NCI-H2107 (cell line): ENCODE measurements at places on chromosomes 3 and 15.

GRCh38 chr3:127815641-127816605, 6.4 kb downstream of the MGLL start:
- no peak for DNase-seq

DNA sequence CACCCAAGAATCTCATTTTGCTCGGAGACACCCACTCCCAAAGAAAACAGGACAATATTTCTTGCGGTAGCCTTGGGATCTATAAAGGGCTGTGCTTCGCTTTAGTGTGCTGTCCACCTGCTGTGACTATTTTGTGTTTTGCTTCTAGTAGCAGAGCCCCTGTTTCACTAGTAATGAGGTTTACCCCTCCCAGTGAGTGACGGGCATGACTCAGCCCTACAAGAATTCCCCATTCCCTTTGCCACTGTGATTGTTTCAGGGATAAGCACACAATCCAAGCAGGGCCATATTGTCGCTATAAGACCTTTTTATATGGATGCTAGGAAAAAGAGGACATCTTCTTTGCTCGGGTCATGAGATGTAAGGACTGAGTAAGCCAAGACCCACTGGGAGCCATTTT, 62.5 kb upstream of the FOXB1 start:
- no peak for DNase-seq

- DNase-seq = no peak
Measured at GRCh38 chr3:89908711-89909213, 801.3 kb downstream of the EPHA3 start.

- no peak for DNase-seq
Measured at GRCh38 chr15:91366111-91366510, 266.1 kb downstream of the SV2B start.

GRCh38 chr15:61880084-61880483, 180.2 kb downstream of the VPS13C start:
- DNase-seq = no peak

DNA sequence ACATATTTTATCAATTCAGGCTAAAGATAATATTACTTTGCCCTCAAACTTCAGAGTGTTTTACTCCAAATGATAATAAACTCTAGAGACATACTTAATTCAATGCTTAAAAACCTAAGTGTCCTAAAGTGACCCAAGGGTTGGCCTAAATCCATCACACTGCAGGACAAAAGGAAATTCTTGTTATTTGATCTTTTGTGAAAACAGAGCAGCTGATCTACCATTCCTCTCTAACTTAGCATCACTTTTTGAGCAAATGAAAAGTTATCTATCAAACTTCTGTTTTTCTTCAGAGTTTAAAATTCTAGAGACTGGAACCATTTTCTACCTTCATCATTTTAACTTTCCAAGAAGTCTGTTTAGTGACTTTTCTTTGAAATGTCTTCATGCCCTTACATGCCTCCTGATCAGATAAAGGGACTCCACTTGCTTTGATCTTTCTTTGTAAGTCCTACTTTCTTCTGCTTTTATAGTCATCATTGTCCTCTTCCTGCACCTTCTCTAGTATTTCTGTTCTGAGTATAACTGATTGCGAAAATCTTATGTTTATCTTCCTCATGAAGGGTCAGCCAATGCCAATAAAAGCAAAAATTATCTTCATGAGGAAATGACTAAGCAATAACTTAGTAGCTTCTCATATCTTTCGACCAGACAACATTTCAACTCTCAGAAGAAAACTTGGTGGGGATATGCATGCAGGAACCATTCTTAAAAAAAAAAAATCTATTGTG, 378.7 kb upstream of the TGFBR2 start:
- DNase-seq = no peak

GRCh38 chr3:32577174-32577573, 6.5 kb upstream of the DYNC1LI1 start:
- DNase-seq = no peak

GRCh38 chr15:66294932-66295235, 1.5 kb downstream of the DIS3L start:
- DNase-seq = no peak

DNA sequence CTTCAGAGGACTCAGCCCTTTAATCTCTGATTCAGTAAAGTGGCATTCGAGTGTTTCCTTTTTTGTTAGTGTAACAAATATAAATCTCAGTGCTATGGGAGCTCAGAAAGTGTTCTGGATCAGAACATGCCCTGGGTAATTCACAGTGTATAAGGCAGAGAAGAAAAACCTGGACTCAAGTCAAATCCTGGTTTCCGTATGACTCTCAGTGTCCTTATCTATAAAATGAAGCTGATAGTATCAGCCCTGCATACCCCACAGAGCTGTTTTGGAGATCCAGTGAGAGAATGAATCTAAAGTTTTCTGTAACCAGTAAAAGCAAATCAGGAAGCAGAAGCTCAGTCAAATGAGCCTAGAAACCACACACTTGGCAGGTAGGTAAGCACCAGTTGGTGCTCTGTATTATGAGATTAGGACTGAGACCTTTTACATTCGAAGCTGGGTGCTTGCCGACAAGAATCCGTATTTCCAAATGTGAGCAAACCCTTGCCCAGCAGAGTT, 67.2 kb downstream of the IL1RAP start:
- no peak for DNase-seq

GRCh38 chr3:72756900-72757299, 91.3 kb downstream of the SHQ1 start:
- DNase-seq = no peak

DNA sequence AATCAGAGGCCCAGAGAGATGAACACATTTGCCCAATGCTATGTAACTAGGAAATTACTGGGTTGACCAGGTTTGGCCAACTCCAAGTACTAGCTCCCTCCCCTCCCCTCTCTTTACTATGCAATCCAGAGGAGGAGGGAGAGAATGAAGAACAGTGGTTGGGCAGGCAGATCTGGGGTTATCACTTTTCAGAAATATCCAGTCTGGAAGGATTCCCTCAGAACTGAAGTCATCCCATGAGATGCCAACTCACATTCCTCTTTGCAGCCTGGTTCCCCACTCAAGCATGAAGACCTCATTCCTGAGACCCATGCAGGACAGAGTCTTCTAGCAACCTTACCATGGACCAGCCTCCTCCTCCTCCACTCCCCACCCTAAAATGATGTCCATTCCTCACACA, 201.1 kb downstream of the TLE3 start:
- DNase-seq = no peak

DNA sequence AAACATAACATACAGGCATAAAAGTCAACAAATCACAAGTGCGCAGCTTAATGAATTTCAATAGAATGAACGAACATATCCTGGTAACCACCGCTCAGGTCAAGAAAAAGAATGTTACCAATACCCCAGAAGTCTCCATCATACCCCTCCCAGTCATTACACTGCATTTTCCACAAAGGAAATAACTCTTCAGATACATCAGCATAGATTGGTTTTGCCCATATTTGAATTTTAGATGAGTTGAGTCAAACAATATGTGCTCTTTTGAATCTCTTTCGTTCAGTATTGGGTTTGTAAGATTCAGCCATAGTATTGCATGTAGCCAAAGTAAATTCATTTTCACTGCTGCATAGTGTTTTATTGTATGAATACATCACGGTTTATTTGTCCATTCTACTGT, 6.2 kb upstream of the RAB6B start:
- no peak for DNase-seq

DNA sequence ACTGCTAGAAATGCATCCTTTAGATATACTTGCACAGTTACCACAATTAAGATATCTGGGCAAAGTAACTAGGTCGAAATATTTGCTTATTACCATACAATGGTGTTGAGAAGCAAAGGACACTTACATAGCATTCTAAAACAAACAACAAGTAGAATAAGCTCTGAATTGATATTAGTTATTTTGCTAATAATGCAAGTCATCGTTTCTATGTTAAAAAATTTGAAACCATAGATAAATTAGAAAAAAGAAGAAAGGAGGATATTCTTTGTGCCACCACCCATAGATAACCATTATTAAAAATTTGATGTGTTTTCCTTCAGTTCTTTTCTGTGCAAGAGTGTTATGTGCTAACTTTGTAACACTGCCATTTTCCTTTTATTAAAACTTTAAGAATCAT, 435.3 kb downstream of the RBMS3 start:
- DNase-seq = no peak

DNA sequence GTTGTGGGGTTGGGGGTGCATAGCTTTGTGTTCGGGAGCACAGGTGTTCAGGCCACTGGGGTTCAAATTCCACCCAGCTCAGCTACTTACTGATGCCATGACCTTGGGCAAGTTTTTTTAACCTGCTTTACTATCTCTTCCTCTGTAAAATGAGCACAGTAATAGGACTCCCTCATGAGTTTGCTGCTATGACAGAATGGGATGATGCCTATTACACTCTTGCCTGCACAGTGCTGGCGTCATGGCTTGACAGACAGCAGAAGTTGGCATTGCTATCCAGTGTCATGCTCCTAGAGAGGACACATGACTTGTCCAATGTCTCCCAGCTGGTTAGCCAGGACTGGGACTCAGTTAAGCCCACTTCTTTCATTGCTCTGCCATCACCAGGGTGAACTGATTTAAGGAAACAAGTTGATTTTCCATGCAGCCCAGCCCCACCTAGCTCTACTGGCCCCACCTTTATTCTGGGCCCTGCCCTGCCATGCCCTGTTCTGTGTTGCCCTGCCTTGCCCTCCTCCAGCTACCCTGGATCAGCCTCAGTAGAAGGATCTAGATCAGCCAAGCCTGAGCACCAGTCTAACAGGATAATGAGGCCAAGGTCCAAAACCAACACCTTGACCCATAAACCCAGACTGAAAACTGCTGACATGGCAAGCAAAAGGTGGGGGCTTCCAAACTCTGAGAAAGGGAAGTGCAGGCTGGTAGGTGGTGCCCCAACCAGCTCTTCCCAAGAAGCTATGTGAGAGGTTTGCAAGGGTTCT, 155.8 kb upstream of the ATP11B start:
- DNase-seq = no peak

DNA sequence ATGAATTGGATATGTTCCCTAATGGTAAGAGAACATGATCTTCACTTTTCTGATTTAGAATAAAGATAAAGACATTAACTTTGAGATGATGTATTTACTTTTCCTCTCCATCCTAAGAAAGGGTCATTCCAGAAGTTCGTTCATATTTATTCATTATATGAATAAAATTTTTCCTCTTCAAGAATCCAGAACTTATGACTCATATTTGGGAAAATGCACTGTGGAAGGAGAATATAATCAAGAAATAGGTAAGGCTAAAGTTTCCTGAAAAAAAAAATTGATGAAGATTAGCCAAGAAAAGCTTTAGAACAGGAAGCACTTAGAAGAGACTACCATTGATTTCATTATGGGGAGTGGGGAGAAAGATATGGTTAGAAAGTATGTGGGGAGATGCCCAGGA, 36.5 kb upstream of the CBLB start:
- no peak for DNase-seq

DNA sequence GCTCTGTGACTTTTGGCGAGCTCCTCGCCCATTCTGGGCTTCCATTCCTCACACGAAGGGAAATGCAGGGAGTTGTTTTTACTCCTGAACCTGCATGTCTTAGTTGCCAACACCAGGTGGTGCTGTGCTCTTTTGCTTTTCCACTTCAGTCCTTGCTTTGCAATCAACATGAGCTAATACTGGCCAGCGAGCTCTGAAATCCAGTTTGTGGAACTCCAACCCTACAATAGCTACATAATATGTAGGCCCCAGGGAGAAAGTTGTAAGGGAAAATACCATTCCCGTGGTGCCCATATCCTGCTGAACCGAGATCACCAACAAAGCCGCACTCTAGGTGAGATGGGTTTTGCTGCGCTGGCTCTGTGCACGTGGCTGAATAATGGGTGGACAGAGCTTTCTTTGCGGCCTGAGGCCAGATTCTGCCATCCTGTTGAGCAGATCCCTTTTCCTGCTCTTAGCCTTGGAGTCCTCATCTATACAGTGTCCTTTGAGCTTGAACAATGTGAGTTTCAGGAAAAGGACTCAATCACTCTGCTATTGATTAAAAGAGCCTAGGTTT, 25.0 kb downstream of the LSM3 start:
- DNase-seq = no peak

DNA sequence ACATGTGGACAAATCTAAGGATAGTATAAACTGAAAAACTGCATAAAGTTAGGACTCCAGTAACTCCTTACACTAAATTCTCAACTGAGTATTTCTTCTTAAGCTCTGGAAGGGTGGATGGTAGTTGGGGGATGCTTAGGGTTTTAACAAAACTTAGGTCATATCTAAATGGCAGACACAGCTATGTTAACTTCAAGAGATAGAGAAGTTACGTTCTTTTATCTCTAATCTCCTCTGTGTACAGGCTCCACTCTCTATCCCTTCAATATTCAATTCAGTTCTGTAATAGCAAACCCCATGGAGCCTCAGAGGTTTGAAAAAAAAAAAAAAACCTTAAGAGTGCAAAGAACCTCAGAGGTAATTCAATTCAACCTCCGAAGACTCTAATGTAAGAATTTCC, 3.1 kb downstream of the CMTM6 start:
- DNase-seq = no peak

- DNase-seq = no peak
Measured at GRCh38 chr15:38691377-38691776, 126.8 kb upstream of the RASGRP1 start.

- no peak for DNase-seq
Measured at GRCh38 chr3:170565495-170565894, 20.4 kb downstream of the SLC7A14 start.

GRCh38 chr3:158991146-158991705, 189.4 kb downstream of the MFSD1 start:
- DNase-seq = no peak

- no peak for DNase-seq
Measured at GRCh38 chr3:41286305-41286704, 87.0 kb downstream of the CTNNB1 start.

DNA sequence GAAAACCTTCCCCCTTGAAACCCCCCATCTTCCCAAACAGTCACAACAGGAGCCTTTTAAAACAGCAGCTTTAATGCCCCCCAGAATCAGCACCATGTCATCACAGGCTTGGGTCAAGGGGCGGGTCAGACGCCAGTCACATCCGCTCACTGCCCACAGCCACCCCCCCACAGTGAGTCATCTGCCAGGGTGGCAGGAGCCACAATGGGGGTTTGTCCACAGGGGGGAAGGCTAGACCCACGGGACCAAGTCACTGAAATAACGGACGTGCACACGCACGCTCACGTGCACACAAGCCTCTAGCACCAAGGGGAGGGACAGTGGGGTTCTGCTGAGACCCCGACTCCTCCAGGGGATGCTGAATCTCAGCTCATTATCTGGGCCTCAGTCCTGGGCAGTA, 441 bp upstream of the UCN2 start:
- DNase-seq = no peak

GRCh38 chr3:46477145-46477544, 12.4 kb upstream of the LTF start:
- DNase-seq = no peak

GRCh38 chr15:29747837-29748417, 74.3 kb downstream of the TJP1 start:
- no peak for DNase-seq

GRCh38 chr3:4660936-4661335, 167.8 kb downstream of the ITPR1 start:
- no peak for DNase-seq

GRCh38 chr15:45441686-45442085, 63.3 kb upstream of the GATM start:
- DNase-seq = no peak

- DNase-seq = no peak
Measured at GRCh38 chr3:125202197-125202596, 10.4 kb downstream of the SLC12A8 start.
